ENCODE measurements at places on chromosomes 5 and 9.

DNA sequence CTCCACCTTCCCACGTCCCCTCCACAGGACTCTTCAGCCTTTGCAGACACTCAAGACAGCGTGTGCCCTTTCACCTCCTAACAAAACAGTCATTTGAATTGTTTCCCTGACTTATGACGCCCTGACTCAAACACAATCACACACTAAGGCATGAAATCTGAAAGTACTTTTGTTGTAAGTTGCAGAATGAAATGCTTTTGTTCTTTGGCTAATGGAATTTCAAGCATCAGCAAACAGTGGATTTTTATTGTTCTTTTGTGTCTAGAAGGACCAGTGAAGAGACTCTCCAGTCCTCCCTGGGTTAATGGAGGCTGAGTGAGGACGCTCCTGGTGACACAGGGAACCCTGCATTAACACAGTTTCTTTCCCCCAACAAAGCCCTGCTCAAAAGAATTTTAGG lies 380.1 kb downstream of the CTNND2 start:
- no peak for DNase-seq

- DNase-seq = no peak
Observed at GRCh38 chr5:179806250-179807048, at the start of gene MGAT4B. Gene MGAT4B (minus strand): TSS chr5:179806866. CDS start chr5:179806583, 283 bp downstream.

- no peak for DNase-seq
Observed at GRCh38 chr5:147532156-147532555, 22.3 kb upstream of the DPYSL3 start.

DNA sequence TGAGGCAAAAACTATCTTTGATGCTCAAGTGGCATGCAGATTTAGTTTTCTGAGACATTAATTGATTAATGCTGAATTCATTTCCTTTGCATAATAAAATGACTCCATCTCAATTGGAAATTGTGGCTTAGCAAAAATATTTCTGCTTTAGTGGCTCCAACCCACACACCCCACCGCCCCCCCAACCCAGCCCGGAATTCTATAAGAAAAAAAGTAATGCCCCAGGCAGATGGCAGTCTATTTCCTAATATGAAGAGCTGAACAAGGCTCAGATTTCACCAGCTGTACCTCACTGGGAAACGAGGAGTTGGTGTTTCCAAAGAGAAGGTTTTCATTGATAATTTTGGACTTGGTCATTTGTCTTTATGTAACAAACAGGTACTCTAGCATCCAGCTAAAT lies 182.1 kb downstream of the FBN2 start:
- DNase-seq = no peak

- DNase-seq = no peak
Observed at GRCh38 chr5:26864061-26864460, 174.3 kb downstream of the CDH9 start.

GRCh38 chr5:80399526-80400239 lies 8.2 kb upstream of the ZFYVE16 start:
- DNase-seq = no peak

GRCh38 chr9:42388146-42388690 lies 204.8 kb downstream of the SPATA31A6 start:
- no peak for DNase-seq

DNA sequence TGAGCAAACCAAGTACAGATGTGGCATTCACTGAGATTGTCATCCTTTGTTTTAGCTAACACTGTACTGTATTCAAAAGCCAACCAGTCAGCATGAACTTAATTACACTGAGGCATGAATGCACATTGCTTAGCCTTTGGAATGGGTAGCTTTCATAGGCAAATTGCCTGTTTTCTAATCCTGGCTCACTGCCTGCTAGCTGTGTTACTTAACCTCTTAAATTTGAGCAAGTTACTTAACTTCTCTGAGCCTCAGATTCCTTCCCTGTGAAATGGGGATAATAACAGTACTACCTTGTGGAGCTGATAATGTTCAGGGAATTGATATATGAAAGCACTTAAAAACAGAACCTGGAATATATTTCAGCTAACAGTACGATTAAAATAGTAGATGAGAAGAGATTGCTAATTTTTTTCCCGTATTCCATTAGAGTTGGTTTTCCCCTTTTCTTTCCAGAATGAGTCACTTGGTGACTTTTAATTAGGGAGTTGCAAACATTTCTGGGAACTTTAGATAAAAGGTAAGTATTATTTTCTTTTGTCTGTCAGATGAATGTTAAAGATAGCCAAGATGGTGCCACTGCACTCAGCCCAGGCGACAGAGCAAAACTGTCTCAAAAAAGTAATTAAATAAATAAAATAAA lies 43.9 kb downstream of the ARRDC3 start:
- DNase-seq = no peak

- no peak for DNase-seq
Observed at GRCh38 chr5:8525819-8526218, 656.9 kb downstream of the MTRR start.

GRCh38 chr5:61280761-61281427 lies 51.2 kb upstream of the ZSWIM6 start:
- no peak for DNase-seq
